ENCODE measurements at places on chromosomes 2 and 18.

GRCh38 chr2:209629597-209629996, 142.0 kb upstream of the UNC80 start:
- no peak for DNase-seq

GRCh38 chr2:112138159-112139032, at the start of gene FBLN7:
FBLN7 (plus strand) TSS chr2:112138385; CDS start chr2:112138656, 271 bp downstream.
- DNase-seq = no peak

DNA sequence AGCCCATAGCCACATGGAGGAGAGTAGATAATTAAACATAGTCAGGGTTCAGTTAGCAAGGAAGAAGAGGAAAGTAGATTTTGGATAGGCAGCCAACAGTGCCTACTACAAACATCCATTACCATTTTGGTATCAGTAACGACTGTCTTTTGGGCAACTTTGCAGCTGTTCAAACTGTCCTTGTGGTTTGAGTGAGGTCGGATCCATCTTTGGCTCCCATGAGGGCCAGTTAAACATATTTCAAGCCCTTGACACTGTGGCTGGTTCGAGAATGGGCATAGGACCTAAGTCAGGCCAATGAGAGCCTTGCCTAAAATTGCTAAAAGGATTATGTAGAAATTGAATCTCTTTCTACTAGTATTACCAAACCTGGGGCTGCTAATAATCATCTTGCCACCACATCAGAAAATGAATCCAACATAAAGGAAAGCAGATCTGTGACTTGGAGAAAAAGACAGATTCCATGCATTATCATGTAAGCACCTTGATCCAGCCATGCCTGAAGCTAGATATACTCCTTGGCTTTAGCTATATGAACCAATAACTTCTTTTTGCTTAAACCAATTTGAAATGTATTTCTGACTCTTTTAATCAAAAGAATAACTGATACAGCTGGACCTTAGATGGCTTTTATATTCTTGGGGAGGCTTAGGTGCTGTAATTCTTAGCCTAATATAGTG, 75.0 kb upstream of the STAM2 start:
- DNase-seq = no peak

- no peak for DNase-seq
Observed at GRCh38 chr2:131035112-131035825, 58.0 kb downstream of the FAM168B start.

- no peak for DNase-seq
Observed at GRCh38 chr18:31302991-31303390, 15.0 kb upstream of the DSG1 start.

GRCh38 chr2:207865210-207865609, 95.5 kb upstream of the FZD5 start:
- DNase-seq = no peak

DNA sequence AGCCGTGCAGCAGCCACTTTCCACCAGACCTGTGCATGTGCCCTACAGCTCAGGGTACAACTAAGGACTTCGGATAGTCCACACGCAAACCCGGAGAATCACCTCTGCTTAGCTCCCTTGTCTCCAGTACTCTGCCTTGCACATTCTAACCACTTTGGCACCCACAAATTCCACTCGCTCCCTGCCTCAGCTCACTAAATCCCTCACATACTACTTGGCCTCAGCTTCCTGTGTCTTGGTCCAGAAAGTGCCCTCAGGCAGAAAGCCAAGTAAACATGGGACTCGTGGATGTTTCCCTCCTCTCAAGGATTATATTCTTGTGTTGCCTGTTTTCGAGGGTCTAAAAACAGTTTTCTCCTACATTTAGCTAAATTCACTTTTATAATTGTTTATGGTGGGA, 157.8 kb upstream of the DAPL1 start:
- no peak for DNase-seq

DNA sequence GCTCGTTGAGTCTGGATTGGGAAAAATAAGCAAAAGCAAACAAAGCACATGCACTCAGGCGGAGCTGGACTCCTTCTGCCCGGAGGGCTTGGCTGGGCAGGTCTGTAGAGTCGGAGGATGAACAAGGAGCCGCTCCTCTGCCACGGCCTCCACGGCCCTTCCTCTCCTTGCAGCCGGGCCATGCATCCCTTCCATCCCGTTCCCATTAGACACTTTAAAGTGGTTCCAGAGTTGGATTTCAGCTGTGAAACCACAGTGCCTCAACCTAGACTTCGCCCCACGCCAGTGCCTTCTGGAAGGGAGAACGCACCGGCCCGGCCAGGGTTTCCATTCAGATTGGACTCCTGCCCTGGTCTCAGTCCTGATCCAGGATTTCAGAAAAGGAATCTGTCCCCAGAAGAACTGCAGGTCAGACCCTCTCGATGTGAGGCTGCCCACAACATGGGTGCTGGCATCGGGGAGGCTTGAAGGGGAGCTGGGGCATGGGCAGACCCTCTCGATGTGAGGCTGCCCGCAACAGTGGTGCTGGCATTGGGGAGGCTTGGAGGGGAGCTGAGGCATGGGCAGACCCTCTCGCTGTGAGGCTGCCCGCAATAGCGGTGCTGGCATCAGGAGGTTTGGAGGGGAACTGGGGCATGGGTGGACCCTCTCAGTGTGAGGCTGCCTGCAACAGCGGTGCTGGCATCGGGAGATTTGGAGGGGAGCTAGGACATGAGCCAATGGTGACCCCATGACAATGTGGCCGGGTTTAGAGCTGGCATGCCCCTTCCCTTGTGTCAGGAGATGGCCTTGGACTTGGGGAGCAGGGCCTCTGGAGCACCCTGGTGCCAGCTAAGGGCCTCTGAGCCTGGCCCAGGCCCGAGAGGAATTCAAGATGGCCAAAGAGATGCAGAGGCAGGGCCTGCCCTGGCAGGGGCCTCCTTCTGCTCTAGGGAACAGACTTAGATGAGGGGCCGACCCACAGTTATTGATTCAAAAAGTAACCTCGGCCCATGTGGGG, 304.5 kb downstream of the NDUFA10 start:
- no peak for DNase-seq

GRCh38 chr18:50674307-50674980, 114.6 kb downstream of the MAPK4 start:
- DNase-seq = no peak

- no peak for DNase-seq
Observed at GRCh38 chr18:33603454-33603853, 25.4 kb downstream of the ASXL3 start.

GRCh38 chr2:193303464-193303863, 1108.7 kb upstream of the TMEFF2 start:
- no peak for DNase-seq

GRCh38 chr2:41972179-41972578, 75.6 kb upstream of the PKDCC start:
- no peak for DNase-seq

DNA sequence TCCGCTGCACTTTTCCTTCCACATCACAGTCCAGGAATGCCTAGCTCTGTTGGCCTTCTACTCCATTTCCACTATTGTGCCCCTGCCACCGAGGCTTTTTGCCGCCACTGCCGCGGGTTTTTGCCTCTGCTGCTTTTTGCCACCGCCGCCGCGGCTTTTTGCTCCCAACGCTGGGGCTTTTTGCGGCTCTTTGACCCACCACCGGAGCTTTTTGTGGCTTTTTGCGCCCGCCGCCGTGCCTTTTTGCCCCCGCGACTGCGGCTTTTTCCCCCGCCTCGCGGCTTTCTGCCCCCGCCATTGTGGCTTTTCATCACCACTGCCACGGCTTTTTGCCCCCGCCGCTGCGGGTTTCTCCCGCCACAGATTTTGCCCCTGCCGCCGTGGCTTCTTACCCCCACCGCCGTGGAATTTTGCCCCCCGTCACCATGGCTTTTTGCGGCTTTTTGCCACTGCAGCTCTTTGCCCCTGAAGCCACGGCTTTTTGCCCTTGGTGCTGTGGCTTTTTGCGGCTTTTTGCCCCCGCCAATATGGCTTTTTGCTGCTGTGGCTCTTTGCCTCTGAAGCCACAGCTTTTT, 2798.7 kb upstream of the TEKT4 start:
- no peak for DNase-seq

DNA sequence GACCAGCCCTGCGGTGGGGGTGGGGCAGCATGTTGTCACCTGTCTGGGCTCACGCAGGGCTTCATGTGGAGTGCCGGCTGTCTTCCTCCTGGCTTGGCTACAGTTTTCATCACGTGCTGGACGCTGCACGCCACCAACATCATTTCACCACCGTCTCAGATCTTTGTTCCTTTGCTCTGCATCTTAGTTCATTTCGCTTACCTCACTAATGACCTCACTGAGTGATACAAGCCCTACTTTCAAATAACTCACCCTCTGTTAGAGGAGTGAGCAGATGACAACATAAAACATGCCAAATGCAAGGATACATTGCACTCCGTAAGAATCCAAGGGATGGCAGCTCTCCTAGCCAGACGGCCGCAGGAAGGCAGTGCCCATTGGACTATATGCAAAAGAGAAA, 527.5 kb downstream of the GALR1 start:
- no peak for DNase-seq

DNA sequence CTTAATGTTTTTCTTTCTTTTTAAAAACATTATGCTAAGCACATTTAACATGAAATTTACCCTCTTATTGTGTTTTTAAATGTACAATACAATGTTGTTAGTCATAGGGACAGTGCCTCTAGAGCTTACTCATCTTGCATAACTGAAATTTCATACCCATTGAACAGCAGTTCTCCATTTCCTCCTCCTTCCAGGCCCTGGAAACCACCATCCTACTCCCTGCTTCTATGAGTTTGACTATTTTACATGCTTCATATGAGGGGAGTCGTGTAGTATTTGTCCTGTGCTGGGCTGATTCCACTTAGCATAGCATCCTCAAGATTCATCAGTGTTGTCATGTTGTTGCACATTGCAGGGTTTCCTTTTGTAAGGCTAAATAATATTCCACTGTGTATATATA, 92.6 kb downstream of the SPATS2L start:
- DNase-seq = no peak

GRCh38 chr18:71304856-71305255, 1016.0 kb downstream of the SOCS6 start:
- no peak for DNase-seq

- no peak for DNase-seq
Observed at GRCh38 chr18:8745355-8746014, 40.1 kb downstream of the MTCL1 start.

DNA sequence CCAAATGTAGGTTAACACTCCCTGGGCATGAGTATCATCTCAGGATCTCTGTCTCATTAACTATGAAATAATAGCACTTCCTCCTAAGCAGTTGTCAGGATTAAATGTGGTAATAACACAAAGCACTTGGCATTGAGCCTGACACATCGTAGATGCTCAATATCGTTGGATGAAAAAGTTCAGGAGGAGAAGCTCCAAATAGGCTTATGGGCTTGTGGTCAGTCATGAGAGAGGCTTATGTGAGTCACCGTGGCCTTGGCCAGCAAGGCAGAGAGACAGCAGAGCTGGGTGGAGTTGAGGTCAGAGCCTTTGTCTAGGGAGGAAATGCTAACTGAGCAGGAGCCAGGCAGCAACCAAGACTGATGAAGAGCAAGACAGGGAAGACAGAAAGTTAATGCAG, 68.3 kb upstream of the PPM1B start:
- DNase-seq = no peak

- no peak for DNase-seq
Observed at GRCh38 chr2:19675003-19675629, 226.7 kb downstream of the TTC32 start.

- no peak for DNase-seq
Observed at GRCh38 chr2:37573451-37574388, 97.7 kb downstream of the CDC42EP3 start.

Data from iPS DF 6.9 (cell line).